ENCODE measurements at places on chromosomes 16 and 17.

DNA sequence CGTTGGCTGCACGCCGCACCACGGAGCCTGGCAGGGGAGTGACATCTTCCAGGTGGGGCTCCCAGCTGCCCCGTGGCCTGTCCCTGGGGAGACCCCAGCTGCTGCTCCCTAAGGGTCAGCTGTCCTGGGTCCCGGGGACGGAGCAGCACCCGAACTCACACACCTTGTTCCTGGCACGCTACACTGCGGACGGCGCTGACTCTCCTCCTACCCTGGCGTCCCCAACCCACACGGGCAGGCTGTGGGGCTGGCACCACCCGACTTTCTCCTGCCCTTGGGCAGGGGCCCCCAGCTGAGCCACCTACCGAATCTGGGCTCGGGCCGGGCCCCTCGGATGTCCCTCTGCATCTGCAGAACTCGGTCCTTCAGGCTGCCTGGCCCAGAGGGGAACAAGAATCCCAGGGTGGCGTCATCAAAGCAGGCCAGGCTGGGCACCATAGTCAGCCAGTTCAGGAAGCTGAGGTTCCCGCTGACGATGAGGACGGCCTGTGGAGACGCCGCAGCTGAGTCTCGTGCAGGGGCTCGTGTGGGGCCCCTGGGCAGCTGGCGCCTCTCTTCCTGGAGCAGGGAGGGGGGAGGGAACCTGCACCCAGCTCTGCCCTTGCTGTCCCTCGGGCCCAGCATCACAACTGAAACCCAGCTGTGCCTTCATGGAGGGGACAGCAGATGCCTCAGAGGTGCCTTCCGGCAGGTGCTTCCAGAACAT is 70.5 kb upstream of the GNG13 start:
- no peak for DNase-seq

- DNase-seq: no peak
These were observed 1.8 kb downstream of the CD300C start for GRCh38 chr17:74543891-74544760.

GRCh38 chr16:14013571-14014283 is 57.4 kb upstream of the MRTFB start:
- DNase-seq: no peak

DNA sequence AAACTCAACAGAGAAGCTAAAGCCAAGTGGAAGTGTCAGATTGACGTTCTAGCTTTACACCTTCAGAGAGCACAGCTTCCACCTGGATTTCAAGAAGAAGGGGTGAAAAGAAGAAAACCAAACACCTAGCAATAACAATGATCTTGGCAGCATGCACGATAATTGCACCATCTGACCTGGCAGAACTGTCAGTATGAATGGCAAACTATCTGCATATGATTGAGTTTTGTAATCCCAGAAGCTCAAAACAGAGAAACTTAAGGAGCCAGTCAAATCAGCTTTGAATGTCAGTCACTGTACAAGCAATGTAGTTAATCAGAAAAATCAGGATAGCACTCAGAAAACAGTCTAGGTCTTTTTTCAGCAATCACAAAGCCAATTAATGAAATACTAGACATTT is 427.1 kb downstream of the ZFHX3 start:
- no peak for DNase-seq

GRCh38 chr16:58264961-58265479 is 29.8 kb downstream of the PRSS54 start:
- DNase-seq: no peak

DNA sequence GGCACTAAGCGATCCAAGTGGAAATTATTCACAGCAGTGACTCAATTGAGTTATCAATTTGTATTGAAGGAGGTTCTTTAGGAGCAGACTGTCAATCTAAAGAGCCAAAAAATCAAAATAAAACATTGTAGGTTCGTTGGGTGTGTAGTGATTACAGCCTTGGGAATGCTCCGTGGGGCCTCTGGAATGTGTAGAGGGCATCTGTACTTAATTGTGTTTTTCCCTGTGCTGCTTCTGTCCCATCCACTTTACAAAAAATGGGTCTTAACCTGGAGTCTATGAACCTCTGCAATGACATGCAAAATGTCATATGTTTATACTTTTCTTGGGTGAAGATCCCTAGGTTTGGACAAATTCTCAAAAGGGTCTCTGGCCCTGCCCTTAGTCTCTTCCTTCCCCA is 215.1 kb downstream of the CCDC182 start:
- no peak for DNase-seq

DNA sequence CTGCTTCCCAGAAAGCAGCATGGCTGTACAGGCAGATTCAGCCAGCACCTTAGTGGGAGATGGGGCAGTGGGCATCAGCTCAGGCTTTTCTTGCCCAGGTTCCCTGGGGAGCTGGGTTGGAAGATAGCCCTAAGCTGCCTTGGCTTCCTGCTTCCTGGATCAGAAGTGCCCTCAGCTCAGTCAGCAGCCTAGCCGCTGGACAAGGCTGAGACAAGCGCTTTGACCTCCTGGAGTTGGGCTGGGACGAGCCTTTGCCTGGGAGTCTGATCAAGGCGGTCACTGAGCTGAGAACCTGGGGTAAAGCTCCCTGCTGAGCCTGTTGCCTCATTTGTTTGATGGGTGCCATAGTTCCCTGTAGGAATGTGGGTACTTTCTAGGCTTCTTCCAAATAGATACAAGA is 190.0 kb downstream of the RAB11FIP4 start:
- no peak for DNase-seq

- DNase-seq: no peak
These were observed 94.9 kb downstream of the RBFOX3 start for GRCh38 chr17:79515646-79516571.

DNA sequence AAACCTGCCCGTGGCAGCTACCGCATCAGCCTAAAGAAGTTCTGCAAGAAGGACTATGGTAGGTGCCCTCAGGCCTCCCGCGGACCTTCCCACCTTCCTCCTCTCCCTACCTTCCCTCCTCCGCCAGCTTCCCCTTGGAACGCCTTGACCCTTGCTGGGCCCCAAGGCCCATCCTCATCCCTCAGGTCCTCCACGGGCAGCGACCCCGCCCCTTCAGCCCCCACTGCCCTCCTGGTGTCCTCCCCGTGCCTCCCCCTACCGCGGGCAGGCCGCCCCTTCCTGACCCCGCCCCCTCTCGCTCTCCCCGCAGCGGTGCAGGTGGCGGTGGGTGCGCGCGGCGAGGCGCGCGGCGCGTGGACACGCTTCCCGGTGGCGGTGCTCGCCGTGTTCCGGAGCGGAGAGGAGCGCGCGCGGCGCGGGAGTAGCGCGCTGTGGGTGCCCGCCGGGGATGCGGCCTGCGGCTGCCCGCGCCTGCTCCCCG is 1.4 kb upstream of the TBC1D24 start:
- no peak for DNase-seq

- no peak for DNase-seq
These were observed at the start of gene ATP2C2 for GRCh38 chr16:84368308-84368996. TSS of gene ATP2C2 (plus strand) at chr16:84368538. CDS start at chr16:84368616, 78 bp downstream.

- DNase-seq: no peak
These were observed 1.5 kb downstream of the GRIN2A start for GRCh38 chr16:10180771-10181163.

- no peak for DNase-seq
These were observed 45.2 kb upstream of the STAC2 start for GRCh38 chr17:39270923-39271322.

DNA sequence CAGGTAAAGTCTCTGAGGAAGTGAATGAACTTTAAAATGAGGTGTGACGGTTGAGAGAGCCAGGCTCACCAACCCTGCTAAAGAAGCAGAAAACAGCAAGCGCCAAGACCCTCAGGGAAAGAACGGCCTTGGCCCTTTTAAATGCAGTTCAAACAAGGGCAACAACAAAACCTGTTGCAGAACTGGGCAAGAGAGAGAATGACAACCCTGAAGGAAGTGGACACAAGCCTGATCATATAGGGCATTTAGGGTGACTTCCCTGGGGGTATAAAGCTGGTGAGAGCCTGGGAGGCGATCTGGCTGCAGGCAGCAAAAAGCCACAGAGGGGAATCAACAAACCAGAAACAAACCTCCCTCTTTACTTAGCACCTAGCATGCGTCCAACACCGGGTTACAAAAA is 1.0 kb downstream of the CPPED1 start:
- DNase-seq: no peak

DNA sequence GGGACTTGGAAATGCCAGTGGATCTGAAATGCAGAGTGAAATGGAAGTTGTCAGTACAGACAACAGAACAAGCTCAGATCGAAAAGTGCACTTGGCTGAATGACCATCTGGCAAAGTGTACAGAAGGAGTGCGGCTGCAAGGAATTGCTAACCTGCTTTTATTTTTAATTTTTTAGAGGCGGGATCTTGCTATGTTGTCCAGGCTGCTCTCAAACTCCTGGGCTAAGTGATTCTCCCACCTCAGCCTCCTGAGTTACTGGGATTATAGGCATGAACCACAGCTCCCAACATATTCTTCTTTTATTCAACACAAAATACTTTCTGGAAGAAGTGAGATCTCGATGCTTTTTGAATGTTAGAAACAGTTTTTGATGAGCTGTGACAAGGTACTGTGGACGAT is 3.6 kb downstream of the LRRC59 start:
- DNase-seq: no peak

- DNase-seq: no peak
These were observed 8.0 kb downstream of the SYNGR3 start for GRCh38 chr16:1997494-1998359.

GRCh38 chr17:73022694-73023093 is 69.8 kb downstream of the SLC39A11 start:
- no peak for DNase-seq

GRCh38 chr17:72501404-72502370 is 380.9 kb downstream of the SOX9 start:
- DNase-seq: no peak

GRCh38 chr16:54946909-54947308 is 16.2 kb downstream of the IRX5 start:
- DNase-seq: no peak

DNA sequence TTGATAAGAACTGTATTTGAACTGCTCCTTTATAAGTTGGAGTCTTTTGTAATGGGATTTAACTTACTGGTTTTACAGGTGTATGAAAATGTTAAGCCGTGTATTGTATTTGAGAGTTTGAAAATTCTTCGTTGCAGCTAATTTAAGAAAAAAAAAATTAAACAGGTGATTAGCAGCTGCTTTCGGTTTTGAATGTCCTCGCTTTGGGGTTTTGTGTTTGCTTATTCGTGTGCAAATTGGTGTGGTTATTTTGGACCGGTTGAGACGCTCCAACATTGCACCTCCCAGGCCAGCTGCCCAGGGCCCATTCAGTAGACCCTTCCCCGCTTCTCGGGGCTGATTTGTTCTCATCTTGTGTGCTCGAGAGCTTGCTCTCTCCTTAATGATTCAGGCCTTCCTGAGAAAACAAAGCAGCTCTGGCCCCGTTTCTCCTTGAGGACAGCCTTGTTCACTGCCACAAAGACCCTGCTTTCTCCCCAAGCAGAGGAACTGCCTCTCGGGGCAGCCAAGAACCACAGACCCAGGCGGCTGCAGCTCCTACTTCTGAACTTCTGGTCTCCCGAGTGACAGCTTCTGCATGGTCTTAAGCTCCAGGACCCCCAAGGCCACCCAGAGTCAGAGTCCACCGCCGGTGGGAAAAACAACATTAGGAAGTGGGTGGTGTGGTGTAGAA is 100.5 kb downstream of the MSI2 start:
- no peak for DNase-seq

DNA sequence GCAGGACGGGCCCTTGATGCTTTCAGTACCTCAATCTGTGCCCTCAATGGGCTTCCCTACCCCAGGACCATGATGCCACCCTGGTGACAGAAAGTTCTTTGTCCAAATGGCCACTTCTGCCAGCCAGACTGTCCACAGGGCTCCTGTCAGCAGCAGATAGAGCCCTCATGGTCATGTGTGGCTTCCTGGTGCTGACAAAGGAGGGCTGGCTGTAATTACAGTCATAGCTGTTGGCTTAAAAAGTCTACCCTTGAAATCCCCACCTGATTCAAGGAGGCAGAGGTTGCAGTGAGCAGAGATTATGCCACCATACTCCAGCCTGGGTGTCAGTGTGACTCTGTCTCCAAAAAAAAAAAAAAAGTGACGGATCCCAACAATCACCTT is 3.3 kb downstream of the TRPV2 start:
- no peak for DNase-seq

DNA sequence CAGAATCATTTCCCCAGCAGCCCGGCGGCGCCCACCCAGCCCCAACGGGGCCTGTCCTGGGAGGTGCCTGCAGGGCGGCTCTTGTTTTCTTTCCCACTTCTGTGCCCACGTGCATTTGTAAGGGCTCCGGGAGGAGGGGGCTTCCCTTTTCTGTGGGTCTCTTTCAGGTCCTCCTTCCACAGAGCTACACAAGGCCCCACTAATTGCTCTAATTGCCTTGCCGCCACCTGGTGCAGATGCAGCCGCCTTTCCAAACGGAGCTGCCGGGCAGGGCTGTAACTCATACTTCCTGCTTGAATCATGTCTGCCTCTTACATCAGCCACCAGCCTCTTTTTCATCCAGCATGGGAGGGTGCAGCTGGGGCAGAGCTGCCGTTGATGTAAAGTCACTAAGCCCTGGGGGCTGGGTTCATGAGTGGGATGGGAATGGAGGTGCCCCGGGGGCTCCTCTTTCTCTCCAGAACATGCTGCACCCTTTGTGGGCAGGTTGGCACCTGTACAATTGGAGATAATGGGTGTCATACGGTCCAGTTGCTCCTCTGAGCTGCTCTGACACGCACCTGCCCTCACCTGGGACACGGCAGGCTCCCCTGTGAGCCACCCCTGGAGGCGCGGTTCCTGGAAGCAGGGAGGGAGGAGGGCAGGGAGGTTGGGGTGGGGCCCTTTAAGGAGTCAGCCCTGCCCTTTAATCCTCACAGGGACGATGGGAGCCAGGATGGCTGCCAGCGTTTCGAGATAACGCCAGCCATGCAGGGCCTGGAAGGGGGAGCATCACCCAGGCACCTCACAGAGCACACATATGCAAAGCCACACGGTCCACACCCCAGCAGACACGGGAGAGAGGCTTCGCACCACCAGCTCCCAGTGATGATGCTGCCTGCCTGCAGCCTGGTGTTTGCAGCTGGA is 41.1 kb upstream of the KLHDC4 start:
- DNase-seq: peak; percentile 35

GRCh38 chr17:67312265-67312664 is 54.1 kb downstream of the PSMD12 start:
- DNase-seq: no peak

DNA sequence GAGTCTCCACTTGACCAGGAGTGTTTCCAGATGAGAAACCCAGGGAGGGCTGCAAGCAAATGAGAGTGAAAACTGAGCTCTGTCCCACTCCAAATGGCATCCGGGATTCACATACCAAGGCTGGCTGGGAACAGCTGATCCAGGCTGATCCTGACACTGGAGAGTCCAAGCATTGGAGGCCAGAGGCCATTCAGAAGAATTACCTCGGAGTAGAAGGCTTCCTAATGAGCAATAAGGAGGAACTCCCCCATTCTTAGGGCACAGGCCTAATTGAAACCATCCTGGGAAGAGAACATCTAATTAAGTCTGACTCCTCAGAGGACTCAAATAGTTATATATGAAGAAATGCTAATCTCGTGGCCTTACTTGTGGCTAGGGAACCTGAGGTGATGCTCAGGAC is 142.8 kb downstream of the PRKCA start:
- no peak for DNase-seq

DNA sequence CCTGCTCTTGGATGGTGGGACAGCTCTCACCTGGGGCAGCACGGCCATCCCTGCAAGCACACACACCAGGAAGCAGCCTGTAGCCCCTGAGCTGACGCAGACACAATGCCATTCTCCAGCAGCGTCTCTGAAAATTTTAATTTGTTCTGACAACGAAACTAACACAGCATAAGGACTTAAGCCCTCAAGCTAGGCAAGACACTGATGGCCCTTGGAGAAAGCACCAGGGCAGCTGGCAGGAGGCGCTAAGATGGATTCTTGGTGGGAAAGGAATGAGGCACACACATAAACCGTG is 2.7 kb upstream of the LIMD2 start:
- DNase-seq: no peak

GRCh38 chr17:4771519-4772234 is at the start of gene TM4SF5:
TSS of gene TM4SF5 (plus strand) at chr17:4771886. CDS start at chr17:4771923, 37 bp downstream.
- no peak for DNase-seq

Data from activated T-cell treated with anti-CD3 and anti-CD28 coated beads for 1 hour (primary cell).